CD4-positive, alpha-beta T cell treated with Interleukin-15 for 4 hours (primary cell): ENCODE measurements at places on chromosomes 5 and 9.

DNA sequence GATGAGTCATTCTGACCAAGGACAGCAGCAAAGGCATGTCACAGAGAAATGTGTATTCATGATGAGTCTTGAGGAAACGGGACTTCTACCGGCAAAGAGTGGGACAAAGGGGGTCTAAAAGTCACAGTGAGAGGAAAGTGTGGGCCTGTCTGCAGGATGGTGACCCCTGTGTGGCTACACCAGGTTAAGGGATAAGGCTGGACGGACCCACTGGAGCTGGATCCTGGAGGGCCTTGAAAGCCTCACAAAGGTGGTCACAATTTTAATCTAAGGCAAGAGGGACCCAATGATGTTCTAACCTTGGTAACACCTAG is 176.5 kb downstream of the CDK5RAP2 start:
- no peak for DNase-seq

DNA sequence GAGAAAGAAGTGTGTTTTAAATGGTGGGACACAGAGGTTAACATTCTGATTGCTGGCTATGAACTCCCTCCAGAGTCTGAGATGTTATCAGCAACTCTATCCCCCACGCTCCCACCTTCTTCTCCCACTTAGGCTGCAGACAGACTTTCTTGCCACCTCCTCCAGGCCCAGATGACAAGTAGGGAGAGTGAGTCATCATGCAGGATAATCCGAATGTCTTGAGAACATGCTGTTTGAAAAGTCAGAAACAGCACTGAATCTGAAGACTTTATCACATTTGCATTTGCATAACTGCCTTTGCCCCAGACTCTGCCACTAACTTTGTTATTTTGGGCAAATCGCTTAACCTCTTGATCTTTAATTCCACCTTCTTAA is 139.8 kb downstream of the ESM1 start:
- no peak for DNase-seq

DNA sequence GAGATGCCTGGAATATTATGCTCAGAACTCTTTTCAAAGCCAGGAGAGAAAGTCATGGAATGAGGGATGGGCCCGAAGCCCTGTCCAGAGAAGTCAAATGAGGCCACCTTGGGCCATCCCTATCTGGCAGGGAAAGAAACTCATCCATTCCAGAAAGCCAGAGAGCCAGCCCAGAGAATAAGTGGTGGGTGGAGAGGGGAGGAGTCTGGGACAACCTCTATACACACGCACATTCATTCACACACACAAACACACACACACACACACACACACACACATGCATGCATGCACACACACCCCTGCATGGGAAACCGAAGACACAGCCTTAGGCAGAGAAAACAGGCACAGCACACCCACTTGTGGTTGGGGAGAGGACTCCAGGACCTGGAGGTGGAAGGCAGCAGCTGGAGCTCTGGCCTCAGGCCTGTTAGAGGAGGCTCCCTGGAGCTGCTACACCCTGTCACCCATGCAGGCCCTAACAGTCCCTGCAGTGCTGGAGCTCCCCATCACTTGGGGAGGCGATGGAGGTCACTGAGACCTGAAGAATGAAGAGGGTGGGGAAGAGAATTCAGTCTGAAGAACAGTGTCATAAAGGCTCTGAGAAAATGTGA is 38.0 kb downstream of the TGFBI start:
- no peak for DNase-seq

GRCh38 chr5:178322736-178323540 is 90.3 kb upstream of the PHYKPL start:
- no peak for DNase-seq

- no peak for DNase-seq
These were observed 12.5 kb upstream of the MAMDC2 start for GRCh38 chr9:70031141-70031545.

DNA sequence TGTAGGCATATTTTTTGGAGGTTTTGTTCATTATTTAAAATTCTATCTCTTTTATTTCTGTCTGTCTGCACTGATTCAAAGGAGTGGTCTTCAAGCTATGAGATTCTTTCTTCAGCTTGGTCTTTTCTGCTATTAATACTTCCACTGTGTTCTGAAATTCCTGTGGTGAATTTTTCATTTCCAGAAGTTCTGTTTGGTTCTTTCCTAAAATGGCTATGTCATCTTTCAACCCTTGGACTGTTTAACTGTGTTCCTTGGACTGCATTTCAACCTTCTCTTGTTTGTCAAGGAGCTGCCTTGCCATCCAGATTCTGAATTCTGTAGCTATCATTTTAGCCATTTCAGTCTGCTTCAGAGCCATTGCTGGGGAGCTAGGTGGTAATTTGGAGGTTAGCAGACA is 76.3 kb downstream of the CERT1 start:
- DNase-seq = no peak

GRCh38 chr9:36716496-36716895 is 143.8 kb downstream of the MELK start:
- DNase-seq = no peak

- DNase-seq = no peak
These were observed 332.2 kb downstream of the PRELID2 start for GRCh38 chr5:145502906-145503305.

DNA sequence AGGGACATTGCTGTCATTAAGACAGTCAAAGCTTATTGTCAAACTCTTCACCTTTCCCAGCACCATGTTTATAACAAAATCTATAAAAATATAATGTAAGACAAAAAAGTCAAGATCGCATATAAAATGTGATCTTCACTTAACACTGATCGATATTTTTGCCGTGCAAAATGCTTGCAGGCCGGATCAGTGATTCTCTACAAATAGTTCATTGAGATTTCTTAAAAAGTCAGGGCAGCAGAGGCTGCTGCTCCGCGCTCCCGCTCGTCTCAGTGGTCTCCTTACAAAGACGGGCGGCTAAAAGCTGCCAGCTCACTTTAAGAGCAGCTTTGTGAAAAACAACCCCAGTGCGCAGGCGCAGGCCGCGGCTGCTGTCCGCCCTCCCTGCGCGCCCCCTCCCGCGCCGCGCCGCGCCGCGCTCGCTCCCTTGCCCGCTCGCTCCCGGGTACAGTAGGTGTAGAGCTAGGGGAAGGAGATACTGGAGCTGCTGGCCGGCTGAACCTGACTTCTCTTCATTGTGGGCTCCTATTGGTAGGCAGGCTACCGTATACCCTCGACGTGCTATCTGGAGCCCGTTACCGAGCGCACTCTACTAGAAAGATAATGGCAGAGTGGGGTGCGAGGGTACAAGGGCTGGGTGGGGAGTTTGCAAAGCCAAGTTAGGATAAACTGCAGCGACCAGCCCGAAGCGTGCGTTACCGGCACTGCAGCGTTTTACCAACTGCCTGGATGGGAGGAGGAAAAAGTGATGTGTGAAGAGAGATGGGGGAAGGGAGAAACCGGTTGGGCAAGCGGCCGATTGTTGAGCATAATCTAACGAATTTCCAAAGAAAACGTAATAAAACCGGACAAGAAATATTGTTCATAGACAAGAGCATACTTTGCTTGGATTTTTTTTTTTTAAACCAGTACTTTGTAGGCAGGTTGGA is at the start of gene ARRDC3:
Gene ARRDC3 (minus strand): TSS at position 291 of the 929 bp plus-strand sequence. CDS start 225 bp downstream, at position 66.
- DNase-seq = peak; percentile 97

GRCh38 chr5:146745931-146746577 is 132.5 kb downstream of the PPP2R2B start:
- DNase-seq = no peak

GRCh38 chr9:98315551-98316060 is 60.2 kb upstream of the TBC1D2 start:
- DNase-seq = peak; percentile 66

GRCh38 chr9:37192803-37193202 is 72.4 kb downstream of the ZCCHC7 start:
- no peak for DNase-seq

- DNase-seq = no peak
These were observed 593.0 kb downstream of the BNC2 start for GRCh38 chr9:16277471-16277960.

GRCh38 chr5:147223948-147224791 is 10.7 kb upstream of the STK32A start:
- no peak for DNase-seq

DNA sequence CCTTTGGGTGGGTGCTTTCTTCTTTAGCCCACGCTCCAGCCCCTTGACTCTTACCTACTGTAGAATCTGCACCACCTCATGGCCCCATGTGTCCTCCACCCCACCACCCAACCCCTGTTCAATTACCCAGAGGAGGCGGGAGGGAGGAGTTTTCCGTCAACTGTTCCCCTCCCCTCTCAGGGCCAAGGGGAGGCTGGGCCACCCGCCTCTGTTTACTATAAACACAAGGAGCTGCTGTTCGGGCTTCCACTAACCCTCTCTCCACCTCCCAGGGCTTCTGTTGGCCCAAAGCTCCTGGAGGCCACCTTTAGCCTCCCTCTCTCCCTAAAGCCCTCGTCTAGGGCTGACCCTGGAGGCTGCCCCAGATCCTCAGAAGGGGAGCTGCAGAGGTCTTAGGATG is 59.2 kb downstream of the FOXI1 start:
- no peak for DNase-seq

- no peak for DNase-seq
These were observed 94.3 kb upstream of the CPEB4 start for GRCh38 chr5:173793648-173794548.

GRCh38 chr9:23926368-23926767 is 100.3 kb upstream of the ELAVL2 start:
- no peak for DNase-seq

- DNase-seq = no peak
These were observed 287.5 kb downstream of the SMARCA2 start for GRCh38 chr9:2302606-2303005.

GRCh38 chr5:90503596-90503995 is 25.8 kb downstream of the LYSMD3 start:
- DNase-seq = no peak

- DNase-seq = no peak
These were observed 216.2 kb upstream of the ACTBL2 start for GRCh38 chr5:57698802-57699201.

DNA sequence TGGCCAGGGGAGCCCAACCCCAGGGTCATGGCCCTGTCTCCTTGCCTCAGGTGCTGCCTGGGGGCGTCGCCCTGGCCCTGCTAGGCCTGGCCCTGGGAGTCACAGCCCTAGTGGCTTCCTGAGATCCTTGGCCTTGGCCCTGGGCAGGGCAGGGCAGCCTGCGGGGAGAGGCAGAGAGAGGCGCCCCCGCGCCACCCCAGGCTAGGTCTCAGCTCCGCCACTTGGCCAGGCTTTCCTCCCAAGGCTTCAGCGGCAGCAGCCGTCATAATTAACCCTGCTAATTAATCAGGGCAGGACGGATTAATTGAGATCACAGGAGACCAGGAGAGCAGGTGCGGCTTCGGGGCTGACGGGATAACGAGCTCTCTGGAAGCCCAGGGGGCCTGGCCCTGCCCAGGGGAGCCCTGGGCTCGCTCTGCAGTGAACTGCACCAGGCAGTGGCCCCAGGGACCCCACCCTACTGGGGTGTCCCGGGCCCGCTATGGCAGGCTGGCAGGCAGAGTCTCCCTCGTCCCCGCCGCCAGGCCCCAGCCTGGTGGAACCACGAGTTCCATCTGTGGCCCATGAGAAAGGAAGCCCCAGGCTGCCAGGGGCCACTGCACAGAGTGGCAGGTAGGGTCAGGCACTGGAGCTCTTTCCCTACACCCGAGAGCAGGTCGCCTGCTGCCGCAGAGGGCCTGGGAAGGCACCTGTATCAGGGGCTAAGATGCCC is 269.6 kb downstream of the PBX3 start:
- DNase-seq = no peak

DNA sequence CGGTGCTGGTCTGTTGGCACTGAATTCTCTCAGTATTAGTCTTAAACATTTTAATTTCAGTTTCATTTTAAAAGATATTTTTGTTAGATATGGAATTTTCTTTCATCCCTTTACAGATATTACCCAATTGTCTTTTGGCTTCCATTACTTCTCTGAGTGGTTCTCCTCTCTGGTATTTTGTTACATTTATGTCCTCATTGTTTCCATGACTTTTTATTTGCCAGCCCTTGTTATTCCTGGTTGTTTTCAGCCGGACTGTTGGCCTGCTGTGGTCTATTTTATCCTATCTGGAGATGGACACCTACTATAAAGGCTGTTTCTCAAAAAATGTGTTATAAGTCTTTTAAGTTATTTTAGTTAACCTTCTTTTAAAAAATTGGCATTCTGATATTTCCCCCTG is 117.2 kb downstream of the ARHGEF28 start:
- no peak for DNase-seq

DNA sequence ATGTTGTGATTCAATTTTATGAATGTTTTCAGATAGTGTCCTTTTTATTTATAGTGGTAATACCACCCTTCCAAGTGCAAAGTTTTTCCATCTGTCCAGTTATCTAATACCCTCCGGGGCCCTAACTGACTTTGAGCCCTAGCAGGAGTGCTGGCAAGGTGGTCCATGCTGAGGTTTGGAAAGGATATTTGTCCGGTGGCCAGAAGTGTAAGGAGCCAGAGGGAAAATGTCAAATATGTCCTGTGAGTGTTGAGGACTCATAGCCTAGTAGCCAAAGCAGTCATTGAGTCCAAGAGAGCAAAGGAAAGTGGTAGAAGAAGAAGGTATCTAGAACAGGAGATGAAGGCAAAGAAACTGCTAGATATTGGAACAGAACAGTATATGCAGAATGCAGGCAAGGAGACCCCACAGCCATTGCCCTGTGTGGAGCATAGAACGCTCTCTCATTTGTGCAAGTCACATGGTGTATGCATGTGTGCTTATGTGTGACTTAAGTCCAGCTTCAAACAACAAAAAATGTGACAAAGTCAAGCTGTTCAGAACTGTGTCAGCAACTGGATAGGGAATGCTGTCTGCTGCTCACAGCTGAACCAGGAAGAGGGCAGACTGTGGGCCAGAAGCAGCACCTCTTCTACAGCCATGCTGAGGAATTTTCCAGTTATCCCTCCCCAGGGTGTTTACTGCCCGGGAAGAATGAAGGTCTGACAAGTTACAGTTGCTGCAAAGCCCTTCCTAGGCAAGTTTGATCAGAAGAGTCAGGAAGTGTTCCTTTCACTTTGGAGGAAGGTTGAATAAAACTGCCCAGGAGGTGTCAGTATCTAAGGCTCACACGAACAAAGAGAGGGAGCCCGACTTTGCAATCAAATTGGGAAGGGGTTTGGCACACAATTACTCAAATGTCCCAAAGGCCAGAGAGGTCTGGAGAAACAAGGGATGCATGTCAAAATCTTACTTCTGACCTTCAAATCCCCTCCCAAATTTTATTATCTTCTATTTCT is 463.3 kb upstream of the DMAC1 start:
- DNase-seq = no peak

DNA sequence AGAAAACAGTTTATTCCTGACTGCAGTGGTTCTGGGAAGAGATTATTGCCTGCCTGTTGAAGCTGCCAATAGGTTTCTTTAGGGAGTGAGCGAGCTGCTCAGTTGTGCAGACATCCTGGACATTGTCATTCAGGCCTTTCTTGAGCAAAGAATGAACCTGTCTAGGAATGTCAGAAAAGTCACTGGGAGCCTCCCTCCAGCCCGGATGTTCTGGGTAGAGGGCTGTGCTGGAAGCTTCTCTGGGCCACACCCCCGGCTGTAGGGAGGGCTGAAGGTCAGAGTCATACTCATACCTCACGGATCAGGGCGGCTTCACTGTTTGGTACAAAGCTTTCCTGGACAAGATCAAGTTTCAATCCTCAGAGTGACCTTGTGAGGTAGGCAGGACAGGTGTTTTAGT is 33.4 kb upstream of the TBC1D2 start:
- no peak for DNase-seq

GRCh38 chr5:79225026-79225425 is 10.9 kb upstream of the JMY start:
- DNase-seq = no peak

GRCh38 chr9:673966-674526 is 167.5 kb upstream of the DMRT1 start:
- DNase-seq = no peak

GRCh38 chr5:178355671-178356070 is 123.1 kb upstream of the PHYKPL start:
- DNase-seq = no peak
